ENCODE measurements at places on chromosomes 2 and 18. TPM values are rescaled to one million over a fixed set of nuclear protein-coding genes. Genes with fewer than 3 reads are reported as not detected.

The RTP5 gene
- 0.28 TPM for total RNA-seq

The C1QL2 gene
- 1.4 TPM for total RNA-seq

The SLC4A5 gene
- 6.2 TPM for total RNA-seq

The ITGA6 gene
- total RNA-seq = 249 TPM

The PID1 gene
- total RNA-seq = 14.0 TPM

The ANKRD44 gene
- total RNA-seq = 11.2 TPM

The MAP4K3 gene
- 41.8 TPM for total RNA-seq

The RAD51AP2 gene
- not detected for total RNA-seq

The ESCO1 gene
- 21.8 TPM for total RNA-seq

The NPAS2 gene
- total RNA-seq = 24.2 TPM

The GALNT3 gene
- 69.9 TPM for total RNA-seq

The FSHR gene
- not detected for total RNA-seq

The RAB10 gene
- 139 TPM for total RNA-seq

The AQP4 gene
- 1.7 TPM for total RNA-seq

The PPIG gene
- total RNA-seq = 38.0 TPM

The MFSD2B gene
- total RNA-seq = not detected

The CYRIA gene
- total RNA-seq = 10.3 TPM

The CELF4 gene
- total RNA-seq = 8.5 TPM

The D2HGDH gene
- total RNA-seq = 38.7 TPM

The DSG4 gene
- 0.05 TPM for total RNA-seq

The LHCGR gene
- not detected for total RNA-seq

The GPR55 gene
- 0.77 TPM for total RNA-seq

The RAX gene
- 0.23 TPM for total RNA-seq

The SLC30A3 gene
- not detected for total RNA-seq

The HNMT gene
- 83.2 TPM for total RNA-seq

The CD8A gene
- total RNA-seq = 2.5 TPM

The CDH2 gene
- 0.41 TPM for total RNA-seq

Measured in prostate gland (tissue), 2 donors.